ENCODE measurements at places on chromosomes 5 and 9.

DNA sequence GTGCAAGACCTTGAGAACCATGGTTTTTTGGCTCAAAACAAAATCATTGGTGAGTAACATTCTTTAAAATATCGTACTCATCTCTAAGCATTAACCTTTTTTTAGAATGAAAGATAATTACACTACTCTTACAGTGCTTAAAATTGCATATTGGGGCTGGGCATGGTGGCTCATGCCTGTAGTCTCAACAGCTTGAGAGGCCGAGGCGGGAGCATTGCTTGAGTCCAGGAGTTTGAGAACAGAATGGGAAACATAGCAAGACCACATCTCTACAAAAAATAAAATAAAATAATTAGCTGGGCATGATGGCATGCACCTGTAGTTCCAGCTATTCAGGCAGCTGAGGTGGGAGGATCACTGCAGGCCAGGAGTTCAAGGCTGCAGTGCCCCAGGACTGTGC is 2.9 kb upstream of the RECK start:
- no peaks in the 10 kb centered on the region for H3K36me3 ChIP-seq
- no peak overlapping the region for H3K4me3 ChIP-seq
- H3K27ac ChIP-seq, result no peak overlapping the region
- no peak for DNase-seq
- peaks cover 16% of the 10 kb centered on the region for H3K4me1 ChIP-seq
- H3K27me3 ChIP-seq, result peaks cover 39% of the 10 kb centered on the region

DNA sequence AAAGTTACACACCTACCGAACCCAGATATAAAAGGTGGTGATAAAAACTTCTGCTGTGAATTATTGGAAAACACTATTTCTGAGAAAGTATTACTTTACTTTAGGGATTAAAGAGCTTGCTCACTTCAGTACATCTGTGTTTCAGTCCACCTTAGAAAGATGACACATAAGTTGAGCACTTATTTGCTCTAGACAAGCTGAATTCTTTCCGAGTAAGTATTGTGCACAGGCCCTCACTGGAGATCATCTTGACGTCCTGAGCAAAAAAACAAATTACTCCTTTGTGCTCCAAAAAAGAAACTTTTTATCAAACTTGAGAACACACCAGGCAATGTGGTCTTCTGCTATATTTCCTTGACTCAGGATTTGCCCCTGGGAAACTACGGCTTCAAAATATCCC is 231.0 kb upstream of the GRAMD2B start:
- no peak overlapping the region for H3K27ac ChIP-seq
- no peaks in the 10 kb centered on the region for H3K27me3 ChIP-seq
- H3K4me3 ChIP-seq, result no peak overlapping the region
- H3K4me1 ChIP-seq, result no peaks in the 10 kb centered on the region
- no peaks in the 10 kb centered on the region for H3K36me3 ChIP-seq

GRCh38 chr5:150544611-150545219 is 36.8 kb downstream of the NDST1 start:
- no peak overlapping the region for H3K4me3 ChIP-seq
- H3K36me3 ChIP-seq, result no peaks in the 10 kb centered on the region
- H3K4me1 ChIP-seq, result no peaks in the 10 kb centered on the region
- no peaks in the 10 kb centered on the region for H3K27me3 ChIP-seq

DNA sequence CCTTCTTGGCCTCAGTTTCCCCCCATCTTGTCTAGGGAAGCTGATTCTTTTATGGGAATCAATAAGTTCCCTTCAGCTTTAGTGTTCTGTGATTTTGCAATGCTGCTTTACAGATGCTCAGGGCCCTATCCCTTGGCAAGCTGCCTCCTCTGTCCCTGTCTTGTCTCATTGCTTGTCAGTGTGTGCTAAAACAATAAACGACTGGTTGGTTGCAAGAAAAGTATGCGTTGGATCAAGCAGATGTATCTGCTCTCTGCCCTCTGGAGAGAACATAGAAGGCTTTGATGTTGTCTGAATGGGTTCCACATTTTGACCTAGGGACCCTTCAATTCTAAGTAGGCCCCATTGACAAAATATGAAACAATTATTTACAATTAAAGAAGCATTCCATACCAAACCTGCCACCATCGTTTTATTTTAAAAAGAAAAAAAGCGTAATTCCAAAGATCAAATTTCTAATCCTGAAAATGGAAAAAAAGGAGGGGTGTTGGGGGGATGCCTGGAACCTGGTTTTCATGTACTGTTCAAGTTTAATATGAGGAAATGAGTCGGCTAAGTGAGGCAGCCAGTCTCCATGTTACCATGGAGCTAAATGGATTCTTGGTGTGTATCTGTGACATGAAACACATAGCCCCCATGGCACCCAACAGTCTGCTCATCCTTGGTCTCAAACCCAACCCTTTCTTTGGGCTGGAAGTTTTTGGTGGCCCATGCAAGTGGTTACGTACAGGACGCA is 31.2 kb upstream of the TARS1 start:
- H3K4me1 ChIP-seq, result no peaks in the 10 kb centered on the region
- no peaks in the 10 kb centered on the region for H3K36me3 ChIP-seq
- DNase-seq, result no peak
- peaks cover 5% of the 10 kb centered on the region for H3K27me3 ChIP-seq

DNA sequence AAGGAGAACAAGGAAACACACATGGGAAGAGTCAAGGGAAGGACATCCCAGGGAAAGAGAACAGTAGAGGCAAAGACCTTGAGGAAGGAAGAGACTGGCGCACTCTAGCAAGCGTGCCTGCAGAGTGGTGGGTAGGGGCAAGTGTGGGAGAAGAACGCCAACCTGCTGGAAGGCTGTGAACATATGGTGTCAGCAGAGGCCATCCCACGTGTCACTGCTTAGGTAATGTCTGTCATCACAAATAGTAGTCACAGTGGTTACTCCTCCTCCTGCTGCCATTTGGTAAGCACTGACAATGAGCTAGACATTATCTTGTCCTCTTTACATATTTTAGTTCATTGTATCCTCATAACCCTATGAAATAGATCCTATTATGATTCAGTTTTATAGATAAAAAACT is 206.4 kb upstream of the TRIM32 start:
- peaks cover 1% of the 10 kb centered on the region for H3K36me3 ChIP-seq
- no peaks in the 10 kb centered on the region for H3K27me3 ChIP-seq
- no peak overlapping the region for H3K4me3 ChIP-seq
- no peak overlapping the region for H3K27ac ChIP-seq
- no peaks in the 10 kb centered on the region for H3K4me1 ChIP-seq

DNA sequence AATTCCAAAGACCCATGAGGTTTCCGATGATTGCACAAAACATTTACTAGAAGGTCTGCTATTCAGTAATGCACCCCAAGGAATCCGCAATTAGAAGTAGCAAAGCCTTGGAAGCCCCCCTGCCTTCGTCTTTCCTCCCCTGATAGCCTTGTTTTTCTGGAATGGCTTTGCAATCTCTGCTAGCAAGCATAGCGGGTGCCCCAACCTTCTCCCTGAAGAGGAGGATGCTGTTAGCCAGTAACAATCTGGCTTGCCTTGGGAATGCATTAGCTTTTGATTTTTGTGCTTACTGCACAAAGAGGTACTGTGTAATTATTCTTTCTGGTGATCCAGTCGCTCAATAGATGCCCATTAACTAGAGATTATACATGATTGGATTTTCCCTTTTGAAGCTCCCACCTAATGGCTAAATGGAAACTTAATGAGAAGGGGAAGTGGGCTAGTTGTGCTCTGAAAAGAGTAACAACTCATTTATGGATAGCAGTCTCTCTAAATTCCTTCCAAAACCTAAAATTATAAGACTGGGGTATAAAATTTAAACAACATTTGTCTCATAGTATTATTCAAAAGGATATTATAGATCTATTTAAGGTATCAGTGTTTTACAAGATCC is 91.6 kb downstream of the FBXW11 start:
- no peak overlapping the region for H3K4me3 ChIP-seq
- peaks cover 2% of the 10 kb centered on the region for H3K36me3 ChIP-seq
- no peak for DNase-seq
- H3K4me1 ChIP-seq, result peaks cover 23% of the 10 kb centered on the region
- no peak overlapping the region for H3K27ac ChIP-seq

- H3K4me3 ChIP-seq, result no peak overlapping the region
- H3K4me1 ChIP-seq, result peaks cover 16% of the 10 kb centered on the region
- no peak overlapping the region for H3K27ac ChIP-seq
- no peaks in the 10 kb centered on the region for H3K36me3 ChIP-seq
- DNase-seq, result no peak
Measured at GRCh38 chr9:130447193-130447816, 2.5 kb downstream of the ASS1 start.

DNA sequence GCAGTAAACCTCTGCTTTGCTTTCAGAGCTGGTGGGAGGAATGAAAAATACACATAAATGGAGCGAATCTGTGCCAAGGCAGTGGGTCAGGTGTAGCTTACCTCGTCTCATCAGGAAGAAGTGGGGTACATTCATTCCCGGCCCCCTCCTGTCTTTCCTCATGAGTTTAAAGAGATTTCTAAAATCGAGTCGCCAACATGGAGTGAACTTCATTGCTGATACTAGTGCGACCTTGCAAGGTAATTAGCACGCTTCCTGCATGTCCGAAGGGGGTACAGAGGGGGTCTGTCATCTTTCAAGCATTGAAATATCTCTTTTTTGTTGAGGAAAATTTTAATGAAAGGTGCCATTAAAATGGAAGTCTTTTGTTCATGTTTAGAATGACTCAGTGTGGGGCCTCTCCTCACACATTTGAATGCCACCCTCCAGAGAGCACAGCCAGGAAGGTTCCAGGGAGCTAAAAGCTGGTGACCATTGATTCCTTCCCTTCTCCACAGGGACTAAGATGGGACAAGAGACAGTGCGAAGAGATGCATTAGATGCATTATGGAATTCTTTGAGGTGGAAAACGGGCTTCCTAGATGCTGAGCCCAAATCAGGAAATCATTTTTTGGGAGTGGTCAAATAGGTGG is 114.2 kb downstream of the IRX1 start:
- DNase-seq, result no peak
- no peaks in the 10 kb centered on the region for H3K27me3 ChIP-seq
- H3K4me1 ChIP-seq, result no peaks in the 10 kb centered on the region
- H3K4me3 ChIP-seq, result no peak overlapping the region

DNA sequence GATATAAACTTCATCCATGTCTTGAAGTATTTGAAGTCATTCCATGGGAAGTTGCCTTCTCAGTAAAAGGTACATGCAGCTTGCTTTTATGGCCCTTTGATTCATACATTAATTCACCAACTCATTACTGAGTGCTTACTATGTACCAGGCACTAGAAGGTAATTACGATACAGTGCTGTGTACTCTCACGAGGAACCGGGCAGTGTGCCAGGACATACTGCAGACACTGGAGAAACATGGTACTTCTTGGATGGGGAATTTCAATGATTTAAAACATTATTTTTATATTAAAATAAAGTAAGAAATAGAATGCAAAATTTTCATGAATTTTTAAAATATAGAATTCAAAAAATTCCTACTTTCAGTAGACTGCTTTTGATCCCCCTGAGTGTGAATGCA is 71.4 kb upstream of the WDR41 start:
- H3K4me3 ChIP-seq, result no peak overlapping the region
- no peak for DNase-seq
- no peaks in the 10 kb centered on the region for H3K4me1 ChIP-seq
- no peak overlapping the region for H3K27ac ChIP-seq
- peaks cover 16% of the 10 kb centered on the region for H3K27me3 ChIP-seq
- H3K36me3 ChIP-seq, result no peaks in the 10 kb centered on the region

DNA sequence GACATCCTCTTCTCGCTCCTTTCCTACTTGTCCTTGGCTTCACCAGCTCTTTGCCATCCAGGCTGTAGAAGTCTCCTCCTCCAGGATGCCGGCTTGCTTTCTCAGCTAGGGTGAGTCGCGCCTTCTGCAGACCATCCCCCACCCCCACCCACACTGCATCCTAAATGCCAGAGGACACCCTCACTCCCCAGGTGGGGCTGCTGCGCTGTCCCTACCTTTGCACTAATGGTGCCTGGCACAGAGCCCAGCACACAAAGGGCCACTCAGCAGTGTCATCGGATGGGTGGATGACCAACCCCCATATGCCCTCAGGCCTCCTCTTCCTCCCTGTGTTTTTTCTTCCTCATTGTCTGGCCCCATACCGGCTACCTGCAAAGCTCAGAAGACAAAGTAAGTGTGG is 14.8 kb downstream of the IL9 start:
- no peaks in the 10 kb centered on the region for H3K36me3 ChIP-seq
- no peak overlapping the region for H3K27ac ChIP-seq
- DNase-seq, result no peak
- no peaks in the 10 kb centered on the region for H3K4me1 ChIP-seq
- H3K27me3 ChIP-seq, result peaks cover 12% of the 10 kb centered on the region

GRCh38 chr9:111483439-111483857 is 735 bp downstream of the ECPAS start:
- peaks cover 3% of the 10 kb centered on the region for H3K27me3 ChIP-seq
- peak; percentile 57 for DNase-seq
- peaks cover 28% of the 10 kb centered on the region for H3K4me1 ChIP-seq
- H3K4me3 ChIP-seq, result peak overlapping the region; percentile 18
- H3K36me3 ChIP-seq, result peaks cover 9% of the 10 kb centered on the region
- no peak overlapping the region for H3K27ac ChIP-seq

DNA sequence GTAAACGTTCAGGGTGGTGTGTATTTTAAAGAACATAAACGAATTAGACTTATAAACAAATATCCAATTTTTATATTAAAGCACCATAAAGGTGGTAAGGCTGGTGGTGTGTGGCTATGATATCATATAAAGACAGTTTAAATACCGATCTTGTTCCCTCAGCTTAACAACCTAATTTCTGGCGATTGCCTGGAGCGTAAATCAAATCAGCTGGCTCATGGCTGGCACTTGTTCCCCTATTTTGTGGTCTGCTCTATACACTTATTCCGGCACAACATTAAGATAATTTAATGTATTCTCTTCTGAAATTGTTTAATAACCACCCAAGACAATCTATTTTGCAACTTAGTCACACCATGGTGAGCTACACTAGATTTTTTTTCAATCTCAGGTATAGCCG is 2.4 kb upstream of the HAPLN1 start:
- no peak overlapping the region for H3K4me3 ChIP-seq
- no peak for DNase-seq
- peaks cover 42% of the 10 kb centered on the region for H3K27me3 ChIP-seq
- H3K4me1 ChIP-seq, result peaks cover 5% of the 10 kb centered on the region
- no peak overlapping the region for H3K27ac ChIP-seq

GRCh38 chr9:124311283-124311682 is 53.5 kb downstream of the NEK6 start:
- H3K27me3 ChIP-seq, result no peaks in the 10 kb centered on the region
- H3K27ac ChIP-seq, result no peak overlapping the region
- no peak for DNase-seq
- no peaks in the 10 kb centered on the region for H3K4me1 ChIP-seq
